AG04450 (cell line): ENCODE measurements at places on chromosomes 12 and 14. TPM values are rescaled to one million over a fixed set of nuclear protein-coding genes. Genes with fewer than 3 reads are reported as not detected.

The GPR135 gene
- polyA plus RNA-seq: 1.7 and 2.4 TPM in 2 replicates

The RHOJ gene
- polyA plus RNA-seq: 62.7 and 71.4 TPM in 2 replicates

The RNF212B gene
- not detected in 2 replicates for polyA plus RNA-seq

GRCh38 chr12:109734219-109735000 is 20.8 kb downstream of the FAM222A start:
- DNase-seq: no peak

The RFX4 gene
- polyA plus RNA-seq: not detected in 2 replicates

The TAS2R30 gene
- 0.07 TPM in 1 of 2 replicates, not detected in the other for polyA plus RNA-seq

- no peak for DNase-seq
These were observed 241.4 kb upstream of the PDZRN4 start for GRCh38 chr12:40946612-40947194.

DNA sequence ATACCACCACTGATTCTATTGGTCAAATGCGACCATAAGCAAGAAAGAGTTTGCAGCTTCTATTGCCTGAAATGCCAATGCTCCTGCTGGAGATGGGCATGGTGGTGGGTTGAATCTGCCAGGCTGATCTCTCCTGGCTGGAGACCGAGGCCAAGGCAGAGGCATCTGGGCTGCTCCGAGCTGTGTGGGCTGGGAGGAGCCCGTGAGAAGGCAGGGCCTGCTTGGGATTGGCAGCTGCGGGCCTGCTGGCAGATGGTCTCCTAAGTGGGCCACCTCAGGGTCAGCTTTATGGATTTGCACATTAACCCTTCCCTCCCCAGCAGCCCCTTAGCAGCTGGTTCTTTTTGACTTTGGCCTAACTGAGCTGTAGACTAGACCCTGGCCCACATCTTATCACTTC is 25.4 kb downstream of the SRRM4 start:
- no peak for DNase-seq

DNA sequence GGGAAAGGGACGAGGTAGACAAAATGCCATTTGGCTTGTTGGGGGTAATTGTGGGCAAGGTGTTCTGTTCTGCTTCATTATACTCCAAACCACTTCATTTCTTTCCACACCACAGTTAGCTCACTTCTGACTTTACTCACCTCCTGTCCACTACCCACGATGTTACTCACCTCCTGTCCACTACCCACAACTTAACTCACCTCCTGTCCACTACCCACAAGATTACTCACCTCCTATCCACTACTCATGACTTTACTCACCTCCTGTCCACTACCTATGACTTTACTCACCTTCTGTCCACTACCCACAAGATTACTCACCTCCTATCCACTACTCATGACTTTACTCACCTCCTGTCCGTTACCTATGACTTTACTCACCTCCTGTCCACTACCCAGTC is 10.1 kb upstream of the TWF1 start:
- DNase-seq: no peak

The DLK1 gene
- polyA plus RNA-seq: 0.12 TPM in 1 of 2 replicates, not detected in the other

- no peak for DNase-seq
These were observed 220.2 kb downstream of the ANO6 start for GRCh38 chr12:45435945-45436710.

The GPR68 gene
- 0.83 and 1.4 TPM in 2 replicates for polyA plus RNA-seq

GRCh38 chr14:54188064-54188666 is 208.6 kb upstream of the CDKN3 start:
- DNase-seq: no peak
